ENCODE measurements at places on chromosomes 6 and 20.

DNA sequence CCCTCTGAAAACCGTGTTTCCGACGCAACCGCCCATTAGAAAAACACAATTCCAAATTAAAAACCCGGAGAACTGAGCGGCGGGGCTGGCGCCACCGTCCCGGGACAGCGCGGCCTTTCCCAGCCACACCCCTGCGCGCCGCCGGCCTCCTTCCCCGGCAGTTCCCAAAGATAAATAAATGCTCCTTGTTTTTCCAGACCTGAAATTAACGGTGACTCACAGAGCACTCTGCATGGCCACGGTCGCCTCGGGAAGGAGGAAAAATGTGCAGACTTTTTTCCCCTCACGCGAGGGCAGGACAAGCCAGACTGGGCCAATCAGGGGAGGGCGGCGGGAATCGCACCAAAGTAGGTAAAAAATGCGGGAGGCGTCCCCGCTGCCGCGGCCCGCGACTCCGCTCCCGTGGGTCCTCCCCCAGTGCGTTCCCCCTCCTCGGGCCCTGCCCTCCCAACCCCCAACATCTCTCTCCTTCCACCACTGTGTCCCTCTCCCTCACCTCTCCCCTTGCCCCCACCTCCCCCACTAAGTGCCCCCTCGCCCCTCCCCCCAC, 828 bp upstream of the DSTN start:
- DNase-seq: peak; percentile 98

GRCh38 chr20:53071833-53072232, 99.7 kb downstream of the TSHZ2 start:
- no peak for DNase-seq

DNA sequence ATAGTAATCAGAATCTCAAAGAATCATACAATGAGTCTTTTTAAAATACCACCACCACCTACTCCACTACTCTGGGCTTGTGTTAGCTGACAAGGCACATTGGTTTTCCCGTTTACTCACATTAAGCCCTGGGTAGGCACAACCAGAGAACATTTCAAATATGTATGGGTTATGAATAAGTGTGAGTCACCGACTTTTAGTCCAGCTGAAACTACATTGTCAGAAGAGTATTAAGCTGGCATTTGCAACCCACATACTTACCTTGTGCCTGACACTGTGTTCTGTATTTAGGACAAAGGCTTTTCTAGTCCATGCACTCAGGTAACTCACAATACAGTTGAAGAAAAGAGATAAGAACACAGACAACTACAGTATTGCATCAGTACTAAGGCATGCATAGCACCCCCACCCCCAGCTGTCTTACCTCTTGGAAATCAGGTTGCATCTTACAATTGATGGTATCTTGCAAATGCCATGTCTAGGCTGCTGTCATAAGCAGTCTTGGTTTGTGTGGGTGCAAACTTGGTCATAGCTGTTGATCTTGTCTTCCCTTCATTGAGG, 40.3 kb upstream of the AHI1 start:
- peak; percentile 46 for DNase-seq

DNA sequence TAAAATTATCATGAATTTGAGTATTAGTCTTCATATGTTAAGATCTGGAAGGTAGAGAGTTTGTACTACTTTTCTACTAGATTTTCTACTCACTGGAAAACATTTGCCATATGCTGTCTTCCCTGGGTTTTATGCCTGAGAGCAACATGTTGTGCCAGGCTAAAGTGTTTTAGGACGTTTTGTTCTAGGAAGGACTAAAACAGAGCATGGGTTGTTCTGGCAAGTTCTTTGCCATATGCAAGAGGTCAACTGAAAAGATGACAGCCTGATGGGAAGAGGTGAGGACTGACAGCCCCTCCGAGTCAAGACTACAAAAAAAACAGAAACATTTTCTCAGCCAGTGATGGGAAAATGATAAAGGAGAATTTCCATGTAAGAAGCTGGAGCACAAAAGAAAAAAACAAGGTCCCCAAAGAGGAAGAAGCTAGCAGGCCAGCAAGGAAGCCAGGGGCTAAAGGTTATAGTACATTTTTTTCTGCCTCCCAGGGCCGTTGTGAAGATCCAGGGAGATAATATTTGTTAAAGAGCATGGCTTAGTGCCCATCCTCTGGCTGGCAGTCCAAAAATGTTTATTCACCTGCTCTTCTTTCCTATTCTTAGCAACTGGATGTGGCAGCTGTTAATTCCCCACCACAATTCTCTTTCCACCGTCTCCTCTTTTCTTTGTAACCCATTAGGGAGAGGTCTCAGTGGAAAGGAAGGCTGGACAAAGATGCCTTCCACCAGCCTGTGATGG, 7.8 kb downstream of the SCGN start:
- no peak for DNase-seq

- no peak for DNase-seq
Observed at GRCh38 chr20:1302685-1303541, 26.0 kb downstream of the SDCBP2 start.

GRCh38 chr20:18815194-18815942, 1.8 kb downstream of the SCP2D1 start:
- DNase-seq: no peak

- no peak for DNase-seq
Observed at GRCh38 chr20:9241721-9242427, 173.0 kb downstream of the PLCB4 start.

GRCh38 chr6:119575721-119576120, 226.2 kb upstream of the MAN1A1 start:
- DNase-seq: peak; percentile 33

- no peak for DNase-seq
Observed at GRCh38 chr6:84860509-84860908, 96.1 kb upstream of the TBX18 start.

GRCh38 chr6:157884756-157885155, 61.7 kb downstream of the SNX9 start:
- DNase-seq: no peak

- DNase-seq: no peak
Observed at GRCh38 chr6:139728876-139729427, 354.5 kb upstream of the CITED2 start.

- DNase-seq: no peak
Observed at GRCh38 chr20:3735768-3736167, 3.3 kb downstream of the HSPA12B start.

GRCh38 chr6:53635322-53635721, 30.2 kb downstream of the KLHL31 start:
- DNase-seq: no peak

GRCh38 chr20:5569021-5569420, 181.2 kb upstream of the SHLD1 start:
- DNase-seq: peak; percentile 25

DNA sequence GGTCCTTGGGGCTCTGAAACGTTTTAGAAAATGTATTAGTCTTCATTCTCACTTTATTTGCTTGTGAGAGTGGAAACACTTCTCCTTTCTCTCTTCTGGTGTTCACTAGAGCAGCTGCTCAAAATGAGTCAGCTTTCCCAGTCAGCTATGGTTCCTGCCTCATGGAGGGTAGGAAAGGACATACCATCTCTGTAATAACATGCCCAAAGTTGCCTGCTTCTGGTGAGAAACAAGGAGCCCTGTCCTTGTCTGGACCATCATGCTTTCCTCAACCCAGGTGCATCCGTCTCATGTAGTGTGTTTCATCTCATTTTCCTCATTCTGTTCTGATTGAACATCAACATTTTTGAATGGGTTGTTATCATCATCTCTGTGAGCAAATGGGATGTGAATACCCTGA, 17.1 kb upstream of the TINAG start:
- no peak for DNase-seq

GRCh38 chr6:157459327-157459726, 78.3 kb downstream of the ZDHHC14 start:
- DNase-seq: no peak

GRCh38 chr6:148776321-148777308, 29.8 kb downstream of the UST start:
- DNase-seq: peak; percentile 68

GRCh38 chr20:50977066-50978021, 18.7 kb downstream of the MOCS3 start:
- DNase-seq: no peak

DNA sequence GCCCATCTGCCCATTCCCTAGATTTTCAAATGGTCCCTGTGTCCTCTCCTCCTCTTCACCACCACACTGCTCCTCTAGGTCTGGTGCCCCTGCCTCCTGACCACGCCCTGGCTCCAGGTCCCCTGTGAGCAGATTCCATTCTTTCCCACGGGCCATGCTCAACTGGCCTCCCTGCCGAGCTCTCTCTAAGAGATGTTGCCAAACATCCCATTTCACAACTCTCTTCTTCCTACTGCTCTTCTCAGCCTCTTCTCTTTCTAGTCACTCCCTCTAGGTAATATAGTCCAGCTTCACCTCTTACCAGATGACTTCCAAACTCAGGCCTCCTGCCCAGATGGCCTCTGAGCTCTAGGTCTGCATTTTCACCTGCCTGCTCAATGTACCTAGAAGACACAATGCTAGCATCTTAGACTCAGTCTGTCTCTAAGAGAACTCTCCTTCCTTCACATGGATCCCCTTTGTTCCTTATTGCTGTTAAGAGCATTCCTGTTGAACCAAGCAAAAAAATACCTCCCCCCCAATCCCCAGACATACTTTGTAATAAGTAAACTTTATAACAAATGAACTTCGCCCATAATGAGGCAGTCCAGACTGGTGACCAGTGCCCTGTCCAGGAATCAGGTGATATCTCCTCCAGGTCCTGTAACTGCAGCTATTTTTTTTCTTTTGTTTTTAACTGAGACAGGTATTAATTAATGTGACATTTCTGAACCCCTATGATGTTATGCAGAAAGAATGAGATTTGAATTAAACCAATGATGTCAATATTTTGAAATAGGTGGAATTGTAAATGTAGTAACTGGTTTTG, 79.0 kb downstream of the LYRM4 start:
- DNase-seq: no peak

GRCh38 chr20:79565-79964, 7.9 kb upstream of the DEFB125 start:
- no peak for DNase-seq

DNA sequence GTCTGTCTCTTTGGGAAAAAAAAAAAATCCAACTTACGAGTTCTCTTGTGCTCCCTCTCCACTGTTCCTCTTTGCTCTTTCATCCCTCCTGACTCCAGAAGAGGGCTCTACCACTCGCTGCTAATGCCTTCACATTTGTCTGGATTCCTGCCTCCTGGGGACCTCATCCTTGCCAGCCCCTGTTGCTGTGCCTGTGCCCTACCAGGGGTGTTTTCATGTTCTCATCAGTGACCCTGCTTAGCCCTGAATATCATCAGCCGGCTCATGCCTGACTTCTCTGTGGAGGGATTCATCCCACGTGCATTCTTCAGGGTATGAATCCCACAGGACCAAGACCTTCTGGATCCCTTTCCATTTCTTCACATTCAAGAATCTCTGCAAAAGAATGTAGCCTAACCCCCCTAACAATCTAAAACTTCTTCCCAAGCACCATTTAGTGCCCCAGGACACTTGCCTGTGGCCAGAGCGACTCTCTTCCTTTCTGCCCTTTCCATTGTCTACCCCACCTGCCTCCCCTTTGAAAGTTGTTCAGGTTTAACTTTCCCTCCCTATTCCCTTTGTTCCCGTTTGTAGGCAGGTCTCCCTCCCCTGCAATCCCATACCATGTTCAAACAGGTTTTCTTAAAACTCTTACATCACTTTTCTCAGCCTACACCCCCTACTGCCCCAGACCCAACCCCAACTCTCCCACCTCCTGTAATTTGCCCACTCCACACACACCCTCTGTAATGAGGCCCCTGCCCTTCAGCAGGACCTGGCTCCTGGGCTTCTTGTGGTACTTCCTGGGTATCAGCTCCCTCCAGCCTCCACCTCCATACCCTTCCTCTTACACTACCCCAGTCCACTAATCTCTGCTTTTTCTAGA, 50.2 kb downstream of the RREB1 start:
- peak; percentile 42 for DNase-seq

DNA sequence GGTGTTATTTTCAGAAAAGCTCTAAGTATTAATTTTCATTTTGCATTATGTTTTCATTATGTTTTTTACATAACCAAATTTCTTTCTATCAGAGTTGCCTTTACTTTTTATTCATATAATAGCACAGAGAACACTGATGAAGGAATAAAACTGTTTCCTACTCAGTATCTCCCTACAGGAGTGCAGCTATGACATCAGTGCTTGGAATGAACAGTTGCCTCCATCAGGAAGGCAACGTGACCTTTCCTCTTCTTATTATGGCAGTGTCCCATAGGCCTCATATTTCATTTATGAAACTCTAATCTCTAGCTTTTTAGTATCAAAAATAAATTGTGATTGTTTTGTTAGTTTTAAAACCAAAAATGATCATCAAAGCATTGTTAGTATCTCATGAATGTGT, 712.8 kb downstream of the CD109 start:
- no peak for DNase-seq

- no peak for DNase-seq
Observed at GRCh38 chr6:47520282-47520681, 42.7 kb downstream of the CD2AP start.

DNA sequence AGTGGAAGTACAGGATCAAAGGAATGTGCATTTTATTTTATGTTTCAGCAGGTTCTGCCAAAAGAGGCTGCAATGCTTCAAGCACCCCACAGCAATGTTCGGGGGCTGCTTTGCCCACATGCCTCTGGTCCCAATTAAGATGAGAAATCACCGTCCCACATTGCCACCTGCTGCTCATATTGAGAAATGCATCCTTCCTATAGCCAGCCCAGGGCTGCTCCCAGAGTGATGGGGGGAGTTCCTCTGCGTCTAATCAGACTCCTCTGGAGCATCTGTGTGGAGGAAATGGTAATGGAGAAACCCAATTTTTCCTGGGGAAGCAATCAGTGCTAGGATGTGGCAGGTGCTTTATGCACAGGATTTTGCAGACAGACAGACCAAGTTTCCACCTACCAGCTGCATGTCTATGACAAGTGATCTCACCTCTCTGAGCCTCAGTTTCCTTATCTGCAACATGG, 33.7 kb downstream of the PTGIS start:
- peak; percentile 30 for DNase-seq

DNA sequence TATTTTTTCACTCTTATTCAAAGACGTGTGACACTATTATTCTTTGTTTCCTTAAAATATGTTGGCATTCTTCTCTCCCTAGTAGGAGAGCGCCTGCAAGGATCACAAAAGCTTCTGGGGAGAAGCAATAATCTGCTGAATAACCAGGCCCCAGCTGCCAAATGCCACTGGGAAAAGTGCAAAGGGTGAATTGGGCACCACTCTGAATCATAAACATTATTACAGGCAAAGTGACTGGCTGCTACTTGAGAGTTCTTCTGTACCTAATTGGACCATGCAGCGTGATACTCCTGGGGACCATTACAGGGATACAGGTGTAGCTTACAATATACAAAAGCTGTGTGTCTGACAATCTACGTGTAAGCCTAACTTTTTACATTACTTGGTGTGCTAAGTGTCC, 152.8 kb downstream of the ATXN1 start:
- no peak for DNase-seq

Measured in fibroblast of skin of left quadriceps (primary cell).